ENCODE measurements at places on chromosomes 4 and X.
A peak's percentile ranks its signal among the peaks of the same experiment; 100 is the strongest.

DNA sequence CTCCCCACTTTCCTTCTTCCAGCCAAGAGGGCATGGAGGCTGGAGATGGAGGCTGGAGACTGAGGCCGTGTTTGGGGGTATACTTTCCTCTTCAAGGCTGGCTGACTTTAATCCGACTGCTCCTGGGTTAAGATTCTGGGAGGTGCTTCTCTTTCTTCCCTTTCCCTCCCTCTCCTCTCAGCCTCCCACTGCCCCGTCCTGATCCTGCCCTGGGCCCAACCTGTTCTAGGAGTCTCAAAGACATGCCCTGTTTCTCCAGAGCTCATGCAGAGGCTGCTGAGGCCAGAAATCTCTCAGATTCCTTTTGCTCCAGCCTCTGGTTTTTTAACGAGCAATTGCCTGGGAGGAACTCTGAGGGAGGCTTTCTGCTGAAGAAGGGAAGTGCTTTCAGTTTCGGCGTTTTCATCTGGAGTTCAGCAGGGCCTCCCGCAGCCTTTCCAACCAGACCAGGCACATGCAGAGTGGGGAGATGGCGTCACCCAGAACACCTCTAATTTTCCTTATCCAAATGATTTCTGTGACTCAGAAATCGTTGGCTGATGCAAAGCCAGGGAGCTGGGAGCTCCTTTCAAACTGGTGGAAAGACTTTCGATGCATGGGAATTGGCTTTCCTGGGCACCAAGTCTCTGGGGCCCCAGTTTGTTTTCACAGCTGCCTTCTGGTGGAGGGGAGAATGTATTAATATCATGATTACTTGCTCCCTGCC lies 34.5 kb upstream of the FAM9C start:
- no peak for DNase-seq

DNA sequence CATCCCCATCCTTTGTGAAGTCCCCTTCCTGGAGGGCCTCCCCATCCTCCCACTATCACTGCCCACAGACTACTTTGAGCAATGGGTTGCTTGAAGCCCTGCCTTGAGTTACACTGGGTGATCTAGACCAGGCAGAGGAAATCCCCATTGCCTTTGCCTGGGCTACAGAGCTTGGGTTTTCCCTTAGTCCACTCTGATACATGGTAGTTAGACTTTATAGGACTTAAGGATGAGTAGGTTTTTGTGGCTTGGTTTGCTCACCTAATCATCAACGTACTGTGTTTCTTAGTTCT lies 56.6 kb downstream of the TMEM131L start:
- peak; percentile 26 for DNase-seq

GRCh38 chr4:112516471-112517066 lies 589 bp upstream of the NEUROG2 start:
- DNase-seq: no peak

DNA sequence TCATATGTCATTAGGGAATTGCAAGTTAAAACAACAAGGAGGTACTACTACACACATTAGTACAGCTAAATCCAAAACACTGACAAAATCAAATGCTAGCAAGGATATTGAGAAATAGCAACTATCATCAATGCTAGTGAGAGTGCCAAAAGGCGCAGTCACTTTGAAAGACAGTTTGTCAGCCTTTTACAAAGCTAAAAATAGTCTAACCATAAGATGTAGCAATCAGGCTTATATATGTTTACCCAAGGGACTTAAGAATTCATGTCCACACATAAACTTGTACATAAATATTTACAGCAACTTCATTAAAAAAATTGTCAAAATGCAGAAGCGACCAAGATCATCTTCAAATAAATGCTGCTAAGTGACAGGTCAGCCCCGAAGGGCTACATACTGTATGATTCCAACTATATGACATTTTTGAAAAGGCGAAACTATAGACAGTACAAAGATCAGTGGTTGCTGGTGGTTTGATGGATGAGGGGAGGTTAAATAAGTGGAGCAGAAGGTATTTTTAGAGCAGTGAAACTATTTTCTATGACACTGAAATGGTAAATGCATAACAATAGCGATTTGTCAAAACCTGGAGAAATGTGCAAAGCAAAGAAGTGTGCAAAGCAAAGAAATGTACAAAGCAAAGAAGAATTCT lies 704.8 kb downstream of the ARAP2 start:
- DNase-seq: no peak

DNA sequence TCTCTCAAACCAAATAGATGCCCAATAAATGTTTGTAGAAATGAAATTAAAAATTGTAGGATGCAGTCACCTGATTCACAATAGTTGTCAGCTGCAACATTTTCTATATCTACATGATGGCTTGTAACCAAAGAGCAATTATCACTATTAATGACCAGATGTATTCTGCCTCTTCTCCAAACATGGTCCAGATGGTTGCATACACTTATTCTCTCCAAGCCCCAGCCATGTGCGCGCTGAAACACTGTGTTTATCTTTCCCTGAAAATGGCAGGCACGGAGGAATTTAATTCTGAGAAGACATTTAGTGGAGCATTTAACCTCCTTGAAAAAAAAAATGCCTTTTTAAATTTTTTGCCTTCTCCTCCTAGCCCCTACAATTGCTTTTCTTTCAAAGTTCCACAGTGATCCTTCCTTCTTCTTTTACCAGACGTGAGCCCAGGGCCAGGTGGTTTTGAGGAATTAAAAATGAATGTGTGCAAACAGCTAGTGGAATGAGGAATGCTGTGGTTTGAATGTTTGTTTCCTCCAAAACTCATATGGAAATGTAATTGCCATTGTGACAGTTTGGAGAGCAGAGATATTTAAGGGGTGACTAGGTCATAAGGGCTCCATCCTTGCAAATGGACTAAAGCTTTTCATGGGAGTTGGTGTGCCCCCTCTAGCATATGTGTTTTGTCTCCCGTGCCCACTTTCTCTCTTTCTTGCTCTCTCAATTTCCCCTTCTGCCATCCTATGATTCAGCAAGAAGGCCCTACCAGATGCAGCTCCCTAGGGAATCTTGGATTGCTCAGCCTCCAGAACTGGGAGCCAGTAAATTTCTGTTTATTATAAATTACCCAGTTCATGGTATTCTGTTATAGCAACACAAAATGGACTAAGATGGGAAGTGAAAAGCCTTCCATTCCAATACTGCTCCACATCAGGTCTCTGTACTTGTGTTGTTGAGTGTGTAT lies 136.0 kb downstream of the GABRB1 start:
- DNase-seq: no peak

DNA sequence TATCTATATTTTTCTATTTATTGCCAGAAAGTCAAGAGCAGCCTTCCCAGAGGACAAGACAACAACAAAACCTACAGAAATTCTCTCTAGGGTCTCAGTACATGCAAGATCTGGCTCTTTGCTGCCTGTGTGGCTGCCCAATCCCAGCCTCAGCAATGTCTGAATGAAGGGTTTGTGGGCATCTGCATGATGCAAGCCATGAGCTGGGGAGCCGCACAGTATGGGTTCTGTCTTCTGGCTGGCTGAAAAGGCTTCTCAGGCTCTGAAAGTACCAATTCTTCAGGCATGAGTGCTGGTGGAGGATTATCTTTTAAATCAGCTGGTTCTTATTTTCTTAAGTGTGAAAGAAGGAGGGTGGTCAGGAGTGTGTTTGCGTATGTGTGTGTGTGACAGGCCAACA lies 104.6 kb downstream of the PDGFRA start:
- DNase-seq: no peak

DNA sequence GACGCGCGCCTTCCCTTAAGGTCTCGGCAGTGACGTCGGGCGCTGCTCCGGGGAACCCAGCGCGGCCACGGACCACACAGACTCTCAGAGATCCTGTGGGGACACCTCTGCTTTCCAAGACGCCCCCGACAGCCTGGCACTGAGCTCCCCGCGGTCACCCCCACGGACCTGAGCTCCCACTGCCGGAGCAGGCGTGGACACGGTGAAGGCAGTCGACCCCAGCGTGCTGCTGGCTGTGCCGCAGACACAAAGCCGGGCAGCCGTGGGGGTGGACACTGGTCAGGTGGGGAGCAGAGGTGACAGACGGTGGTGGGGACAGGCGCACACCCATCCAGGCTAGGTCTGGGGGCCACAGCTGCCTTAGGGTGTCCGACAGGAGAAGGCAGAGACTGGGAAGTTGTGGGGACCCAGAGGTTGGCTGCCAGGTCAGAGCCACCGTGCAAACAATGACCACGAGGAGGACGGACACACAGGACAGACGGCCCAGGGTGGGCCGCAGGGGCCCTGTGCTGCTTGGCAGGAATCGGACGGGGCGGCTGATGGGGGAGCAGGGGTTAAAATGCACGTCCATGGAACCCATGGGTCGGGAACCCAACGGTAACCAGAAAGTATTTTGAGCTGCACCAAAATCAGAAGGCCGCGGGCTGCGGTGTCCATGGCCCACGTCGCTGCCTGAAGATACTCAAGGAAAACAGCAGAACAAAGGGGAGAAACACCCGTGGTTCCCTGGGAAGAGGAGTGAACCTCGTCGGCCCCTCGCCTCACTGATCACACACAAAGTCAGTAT lies 16.6 kb upstream of the GTPBP6 start:
- no peak for DNase-seq

- no peak for DNase-seq
Measured at GRCh38 chr4:13129095-13129494, 355.0 kb downstream of the RAB28 start.

- no peak for DNase-seq
Measured at GRCh38 chr4:49044270-49044669, 58.2 kb downstream of the CWH43 start.

GRCh38 chr4:65669111-65670019 lies 924 bp downstream of the EPHA5 start:
- DNase-seq: no peak

DNA sequence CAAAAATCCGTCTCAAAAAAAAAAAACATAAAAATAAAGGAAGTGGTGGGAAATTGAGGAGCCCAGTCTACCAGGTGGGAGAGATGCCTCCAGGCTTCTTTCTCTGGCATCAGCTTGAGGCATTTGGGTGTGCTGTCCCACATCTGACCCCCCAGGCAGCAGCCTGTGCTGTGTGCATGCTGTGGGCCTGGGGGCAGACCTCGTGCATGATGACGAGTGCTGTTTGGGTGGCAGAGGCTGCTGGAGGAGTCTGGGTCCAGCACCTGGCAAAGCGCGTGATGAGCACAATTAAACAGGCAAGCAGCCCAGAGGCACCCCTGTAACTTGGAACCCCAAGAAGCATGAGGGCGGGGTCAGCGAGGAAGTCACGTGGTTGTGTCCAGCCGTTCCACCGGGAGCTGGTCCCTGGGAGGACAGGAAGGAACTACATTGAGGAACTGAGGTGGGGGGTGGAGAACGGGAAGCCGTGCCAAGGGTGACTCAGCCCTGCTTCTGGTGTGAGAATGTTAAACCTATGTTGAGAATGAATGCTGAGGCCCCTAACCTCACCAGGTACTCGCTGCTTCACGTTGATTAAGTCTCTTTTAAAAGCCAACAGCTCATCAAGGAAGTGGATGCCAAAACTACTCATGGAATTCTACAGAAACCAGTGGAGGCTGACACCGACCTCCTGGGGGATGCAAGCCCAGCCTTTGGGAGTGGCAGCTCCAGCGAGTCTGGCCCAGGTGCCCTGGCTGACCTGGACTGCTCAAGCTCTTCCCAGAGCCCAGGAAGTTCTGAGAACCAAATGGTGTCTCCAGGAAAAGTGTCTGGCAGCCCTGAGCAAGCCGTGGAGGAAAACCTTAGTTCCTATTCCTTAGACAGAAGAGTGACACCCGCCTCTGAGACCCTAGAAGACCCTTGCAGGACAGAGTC lies 6.1 kb downstream of the TACC3 start:
- DNase-seq: no peak

DNA sequence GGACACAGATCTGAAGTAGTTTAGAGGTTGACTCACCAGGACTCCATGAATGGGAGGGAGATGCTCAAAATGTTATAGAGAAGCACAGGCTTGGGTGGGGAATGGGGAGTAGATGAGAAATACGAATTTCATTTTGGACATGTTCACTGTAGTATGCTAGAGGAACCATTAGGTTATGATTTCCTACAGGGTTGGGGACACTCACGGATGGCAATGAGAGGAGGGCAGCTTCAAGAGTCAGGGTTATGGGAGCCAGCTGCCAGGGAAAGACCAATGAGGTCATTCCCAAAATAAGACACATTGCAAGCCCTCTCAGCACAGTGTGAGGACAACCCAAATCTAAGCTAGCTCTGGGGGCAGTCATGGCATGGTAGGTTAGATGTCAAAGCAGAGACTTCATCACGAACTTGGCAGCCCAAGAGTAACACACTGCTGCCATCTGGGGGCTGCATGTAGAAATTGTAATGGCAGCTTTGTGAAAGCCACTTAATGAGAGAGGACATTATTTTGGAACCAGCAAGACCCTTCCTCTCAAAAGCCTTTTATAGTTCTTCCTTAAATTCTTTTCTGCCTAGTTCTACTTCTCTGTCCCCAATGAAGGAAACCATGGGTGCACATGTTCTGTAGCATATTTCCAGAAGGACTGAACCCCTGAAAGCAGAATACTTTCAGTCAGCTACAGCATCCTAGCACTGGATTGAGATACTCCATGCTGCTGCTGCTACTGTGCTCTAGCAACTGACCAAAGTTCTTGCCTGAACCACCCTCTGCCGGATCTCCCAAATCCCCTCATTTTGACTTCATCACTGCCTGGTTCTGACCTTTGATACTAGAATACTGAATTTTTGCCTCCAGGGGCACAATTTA lies 16.2 kb upstream of the ZCCHC12 start:
- no peak for DNase-seq

DNA sequence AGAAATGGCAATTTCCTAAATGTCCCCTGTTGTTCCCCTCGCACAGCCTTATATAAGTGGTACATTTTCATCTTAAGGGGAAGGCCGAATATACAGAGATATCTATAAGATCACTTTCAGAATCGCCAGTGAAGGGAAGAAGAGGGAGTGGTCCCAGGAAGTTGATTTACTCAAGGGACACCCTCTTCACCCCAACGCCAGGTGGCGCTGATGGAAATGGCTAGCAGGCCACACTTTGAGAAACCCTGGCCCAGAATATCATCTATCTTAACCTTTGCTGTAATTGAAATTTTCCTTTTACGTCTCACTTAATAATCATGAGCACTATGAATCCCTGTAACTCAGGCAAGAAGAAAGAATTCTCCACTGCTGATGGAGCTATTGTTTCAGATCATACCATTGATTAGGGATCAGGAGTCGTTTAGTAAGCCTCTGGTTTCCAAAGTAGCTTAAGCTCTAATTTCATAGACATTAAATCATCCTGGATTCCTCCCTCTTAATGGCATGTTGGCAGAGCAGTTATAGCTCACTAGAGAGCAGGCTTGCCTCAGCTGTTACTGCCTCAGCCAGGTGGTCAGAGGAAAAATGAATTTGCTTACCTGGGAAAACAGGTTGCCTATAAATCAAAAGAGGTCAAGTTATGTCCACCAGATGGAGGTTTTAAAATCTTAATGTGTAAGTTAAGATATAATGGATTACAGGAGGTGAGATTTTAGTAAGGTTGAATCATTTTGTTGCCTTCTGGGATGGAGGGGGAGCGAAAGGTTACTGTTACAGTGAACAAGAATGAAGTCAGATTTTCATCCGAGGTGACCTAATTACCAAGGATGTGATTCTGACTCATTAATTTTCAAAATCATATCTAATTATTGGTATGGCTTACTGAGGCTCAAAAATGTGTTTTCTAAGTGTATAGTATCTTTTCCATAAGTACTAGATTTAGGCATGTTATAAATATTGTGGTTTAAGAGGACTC lies 941.2 kb upstream of the TENM3 start:
- DNase-seq: no peak

Data from activated CD8-positive, alpha-beta memory T cell treated with anti-CD3 and anti-CD28 coated beads for 4 hours (primary cell).